Activated T-cell treated with anti-CD3 and anti-CD28 coated beads for 4 hours (primary cell): ENCODE measurements at places on chromosomes 3 and 15.

DNA sequence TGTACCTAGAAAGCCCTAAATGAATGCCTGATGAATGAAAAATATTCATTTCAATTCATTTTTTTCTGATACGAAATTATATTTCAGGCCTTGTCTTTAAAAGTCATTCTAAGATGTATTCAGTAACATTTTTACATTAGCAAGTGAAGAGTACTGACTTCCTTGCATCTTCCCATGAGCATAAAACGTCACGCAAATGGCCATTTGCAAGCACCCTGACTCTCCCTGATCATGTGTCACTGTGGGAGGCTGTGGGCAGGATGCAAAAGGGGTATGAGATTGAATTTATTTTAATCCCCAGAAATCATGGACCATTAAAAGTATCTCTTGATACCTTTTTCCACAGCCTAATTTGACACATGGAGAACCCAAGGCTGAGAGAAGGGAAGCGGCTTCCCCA is 105.0 kb downstream of the BDH1 start:
- DNase-seq: no peak

DNA sequence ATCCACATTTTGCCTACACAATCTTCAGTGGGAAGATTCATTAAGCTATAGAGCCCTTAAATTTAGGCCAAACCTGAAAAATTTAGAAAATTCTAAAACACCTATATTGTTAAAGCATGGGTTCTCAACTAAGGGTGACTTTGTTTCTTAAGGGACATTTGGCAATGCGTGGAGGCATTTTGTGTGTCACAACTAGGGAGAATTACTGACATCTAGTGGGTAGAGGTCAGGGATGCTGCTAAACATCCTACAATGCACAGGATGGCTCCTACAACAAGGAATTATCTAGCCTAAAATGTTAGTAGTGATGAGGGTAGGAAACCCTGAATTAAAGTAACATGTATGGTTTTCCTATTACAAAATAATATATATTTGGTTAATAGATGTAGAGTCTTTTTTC is 55.8 kb downstream of the TBC1D5 start:
- DNase-seq: no peak

- no peak for DNase-seq
These were observed 761.3 kb upstream of the GRM7 start for GRCh38 chr3:6099458-6100075.

GRCh38 chr3:18283680-18284079 is 141.5 kb downstream of the SATB1 start:
- DNase-seq: no peak

- no peak for DNase-seq
These were observed 36.0 kb downstream of the PHLDB2 start for GRCh38 chr3:111895071-111895470.

DNA sequence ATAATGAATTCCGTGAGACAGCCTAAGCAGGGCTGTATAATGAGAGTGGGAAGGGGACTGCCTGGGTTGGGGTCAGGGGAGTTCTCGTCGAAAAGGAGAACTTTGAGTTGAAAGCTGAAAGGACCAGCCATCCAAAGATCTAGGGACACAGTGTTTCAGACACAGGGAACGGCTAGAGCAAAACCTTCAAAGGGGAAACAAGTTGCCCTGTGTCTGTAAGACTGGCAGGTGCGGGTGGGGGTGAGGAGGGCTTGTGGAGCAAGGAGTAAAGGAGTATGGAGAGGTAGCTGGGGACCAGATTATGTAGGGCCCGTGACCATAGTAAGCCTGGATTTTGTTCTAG is 1.3 kb upstream of the SRP14 start:
- no peak for DNase-seq

- DNase-seq: no peak
These were observed 45.5 kb downstream of the CBLB start for GRCh38 chr3:105823149-105823867.

DNA sequence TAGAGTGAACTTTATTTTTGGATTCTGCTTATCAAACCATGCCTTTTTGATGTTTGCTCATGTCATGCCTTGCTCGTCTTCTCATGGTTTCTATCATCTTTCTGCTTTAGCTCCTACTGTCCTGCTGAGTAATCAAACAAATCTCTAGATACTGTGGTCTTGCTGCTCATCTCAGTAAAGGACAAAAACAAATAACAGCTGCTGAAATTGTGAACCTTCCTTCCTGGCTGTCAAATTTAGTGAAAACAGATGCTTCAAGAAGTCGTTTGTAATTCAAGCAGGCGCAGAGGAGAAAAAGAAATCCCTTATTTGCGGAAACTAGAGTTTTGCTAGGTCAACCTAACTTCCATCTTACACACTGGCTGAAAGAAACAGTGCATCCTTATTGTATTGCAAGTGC is 616.1 kb upstream of the ALCAM start:
- no peak for DNase-seq

DNA sequence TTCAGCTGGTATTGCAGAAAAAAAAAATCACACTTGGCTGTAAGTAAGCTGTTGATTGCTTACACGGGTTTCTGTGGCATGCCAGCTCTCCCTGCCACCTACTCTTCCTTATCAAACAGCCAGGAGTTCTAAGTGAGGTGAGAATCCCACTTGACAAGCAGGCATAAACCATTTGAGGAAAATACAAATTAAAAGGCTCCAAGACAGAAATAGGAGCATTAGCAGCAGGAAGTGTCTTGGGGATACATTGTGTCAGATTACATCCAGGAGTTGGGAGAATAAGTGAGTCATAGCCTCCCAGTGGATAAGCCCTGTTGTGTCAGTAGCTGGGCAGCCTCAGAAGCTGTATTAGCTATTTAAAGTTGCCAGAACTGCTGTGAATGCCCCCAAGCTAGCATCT is 256.0 kb downstream of the CNTN4 start:
- no peak for DNase-seq

DNA sequence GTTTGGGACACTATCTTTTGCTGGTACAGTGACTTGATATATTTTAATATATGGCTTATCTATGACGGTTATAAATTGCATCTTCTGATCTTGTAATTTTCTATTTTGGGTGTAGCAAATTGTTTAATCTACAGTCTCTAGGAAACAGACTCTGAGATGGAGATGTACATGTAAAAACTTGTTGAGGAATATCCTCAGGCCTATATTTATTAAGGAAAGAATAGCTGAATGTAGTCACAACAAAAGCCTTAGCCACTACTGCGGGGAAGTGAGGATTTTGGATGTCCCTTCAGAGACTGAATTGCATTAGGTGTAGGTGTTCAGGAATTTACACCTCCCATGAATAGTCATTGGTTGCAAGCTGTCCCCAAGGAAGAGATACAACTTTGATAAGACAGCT is 13.8 kb upstream of the OR5K3 start:
- no peak for DNase-seq

DNA sequence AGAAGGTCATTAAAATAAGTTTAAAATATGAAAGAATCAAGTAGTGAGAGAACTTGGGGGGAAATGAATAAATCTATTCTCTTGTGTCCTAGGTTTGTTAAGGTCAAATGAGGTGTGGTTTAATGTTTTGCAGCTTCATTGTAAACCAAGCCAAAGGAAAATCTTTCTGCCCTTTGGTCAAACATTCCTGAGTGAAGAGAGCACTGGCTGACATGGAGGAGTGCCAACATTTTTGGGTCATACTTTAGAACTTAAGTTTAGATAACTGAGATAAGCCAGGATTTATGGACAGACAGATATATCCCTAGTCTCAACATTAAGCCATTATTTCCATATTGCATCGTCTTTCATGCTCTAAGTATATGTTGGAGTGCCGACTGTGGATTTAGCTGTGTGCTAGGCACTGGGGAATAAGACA is 66.4 kb downstream of the PTPRG start:
- no peak for DNase-seq

GRCh38 chr3:176562331-176562730 is 635.0 kb downstream of the TBL1XR1 start:
- DNase-seq: no peak

DNA sequence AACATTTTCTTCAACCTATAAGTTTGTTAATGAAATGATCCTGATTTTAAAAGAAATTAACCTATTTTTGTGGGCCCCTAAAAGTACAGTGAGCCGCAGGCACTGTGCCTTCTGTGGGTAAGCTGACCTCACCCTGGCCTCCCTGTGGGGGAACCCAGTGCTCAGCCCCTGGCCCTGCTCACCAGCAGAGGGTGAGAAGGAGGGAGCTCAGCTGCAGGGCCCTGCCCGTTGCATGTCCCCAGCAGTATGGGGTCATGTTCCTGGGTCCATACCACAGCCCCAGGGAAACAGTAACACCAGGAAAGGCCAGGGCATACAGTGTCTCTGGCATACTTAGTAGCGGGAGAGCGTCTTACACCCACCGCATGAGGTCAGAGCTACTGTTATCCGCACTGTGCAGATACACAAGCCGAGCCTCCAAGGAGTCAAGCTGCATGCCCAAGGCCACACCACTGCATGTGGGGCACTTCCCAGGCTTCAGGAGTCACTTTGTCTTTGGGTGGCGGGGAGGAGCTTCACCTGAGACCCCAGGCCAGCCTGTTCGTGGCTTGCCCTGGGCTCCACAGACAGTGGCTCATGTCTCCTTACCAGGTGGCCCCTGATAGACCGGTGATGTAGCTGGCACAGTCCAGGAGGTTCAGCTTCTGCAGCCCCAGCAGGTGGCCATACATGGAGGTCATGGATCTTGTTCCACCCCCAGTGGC is 22.6 kb upstream of the EHD4 start:
- DNase-seq: no peak
